Left ventricle myocardium inferior (tissue), 1 donor: ENCODE measurements at places on chromosomes 5 and 9.

- no peaks in the 10 kb centered on the region for H3K27me3 ChIP-seq
- peak overlapping the region; percentile 43 for H3K27ac ChIP-seq
- no peak for DNase-seq
- H3K4me1 ChIP-seq, result peaks cover 28% of the 10 kb centered on the region
- no peak overlapping the region for H3K4me3 ChIP-seq
- peaks cover 6% of the 10 kb centered on the region for H3K36me3 ChIP-seq
Observed at GRCh38 chr5:128038643-128039042, 44.9 kb upstream of the SLC12A2 start.

DNA sequence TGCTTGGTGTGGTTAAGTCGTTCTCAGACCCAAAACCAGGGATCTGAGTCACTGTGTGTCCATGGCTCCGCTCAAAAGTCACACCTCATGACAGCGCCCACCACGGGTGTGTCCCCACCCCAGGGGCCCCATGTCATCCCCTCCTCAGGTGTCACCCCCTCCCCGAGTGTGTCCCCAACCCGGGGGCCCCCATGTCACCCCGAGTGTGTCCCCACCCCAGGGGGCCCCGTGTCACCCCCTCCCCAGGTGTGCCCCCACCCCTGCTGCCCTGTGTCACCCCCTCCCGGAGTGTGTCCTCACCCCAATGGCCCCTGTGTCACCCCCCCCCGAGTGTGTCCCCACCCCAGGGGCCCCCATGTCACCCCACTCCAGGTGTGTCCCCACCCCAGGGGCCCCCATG is 5.1 kb downstream of the LRRC14B start:
- H3K4me3 ChIP-seq, result peak overlapping the region; percentile 41
- peak overlapping the region; percentile 95 for H3K27ac ChIP-seq

GRCh38 chr9:126516561-126516935 is 97.2 kb upstream of the LMX1B start:
- peaks cover 100% of the 10 kb centered on the region for H3K27me3 ChIP-seq
- peaks cover 43% of the 10 kb centered on the region for H3K4me1 ChIP-seq
- peak overlapping the region; percentile 80 for H3K27ac ChIP-seq
- peak overlapping the region; percentile 57 for H3K4me3 ChIP-seq
- no peaks in the 10 kb centered on the region for H3K36me3 ChIP-seq
- no peak for DNase-seq

- H3K27me3 ChIP-seq, result no peaks in the 10 kb centered on the region
- H3K4me1 ChIP-seq, result peaks cover 54% of the 10 kb centered on the region
- H3K27ac ChIP-seq, result no peak overlapping the region
- no peak for DNase-seq
- no peak overlapping the region for H3K4me3 ChIP-seq
- no peaks in the 10 kb centered on the region for H3K36me3 ChIP-seq
Observed at GRCh38 chr9:106479679-106480078, 383.3 kb upstream of the ZNF462 start.

DNA sequence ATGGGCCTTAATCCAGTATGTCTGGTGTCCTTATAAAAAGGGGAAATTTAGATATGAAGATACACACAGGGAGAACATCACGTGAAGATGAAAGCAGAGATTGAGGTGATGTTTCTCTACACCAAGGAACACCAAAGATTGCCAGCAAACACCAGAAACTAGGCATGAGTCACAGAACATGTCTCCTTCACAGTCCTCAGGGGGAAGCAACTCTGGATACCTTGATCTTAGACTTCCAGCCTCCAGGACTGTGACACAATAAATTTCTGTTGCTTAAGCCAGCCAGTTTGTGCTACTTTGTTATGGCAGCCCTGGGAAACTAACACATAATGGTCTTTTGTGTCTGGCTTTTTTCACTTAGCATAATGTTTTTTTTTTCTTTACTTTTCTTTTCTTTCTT is 41.2 kb upstream of the STRBP start:
- H3K27ac ChIP-seq, result no peak overlapping the region
- DNase-seq, result no peak
- H3K36me3 ChIP-seq, result no peaks in the 10 kb centered on the region
- H3K4me1 ChIP-seq, result peaks cover 25% of the 10 kb centered on the region
